Right hindlimb (tissue), 1 donor: ENCODE measurements at places on chromosomes 11 and 22.

DNA sequence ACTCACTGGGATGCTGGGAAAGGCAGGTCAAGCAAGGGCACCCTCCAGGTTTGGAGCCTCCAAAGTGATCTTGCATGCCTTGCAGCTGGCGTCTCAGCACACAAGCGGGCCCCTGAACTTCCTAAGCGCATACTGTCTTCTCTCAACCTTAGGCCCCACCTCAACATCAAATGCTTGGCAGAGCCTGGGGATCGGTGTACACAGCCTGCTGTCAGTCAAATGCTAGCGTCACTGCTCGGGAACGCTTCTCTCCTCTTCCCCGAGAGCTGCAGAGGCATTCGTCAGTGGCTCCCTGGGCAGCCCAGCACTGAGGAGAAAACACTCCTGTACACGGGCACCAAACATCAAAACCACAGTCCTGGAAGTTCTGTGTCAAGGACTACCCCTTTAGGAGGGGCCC is 124.9 kb downstream of the C11orf58 start:
- DNase-seq = peak; percentile 41

GRCh38 chr11:80362563-80363340 is 921.9 kb upstream of the TENM4 start:
- no peak for DNase-seq

- DNase-seq = no peak
Measured at GRCh38 chr11:97622795-97623194, 1233.0 kb downstream of the JRKL start.

DNA sequence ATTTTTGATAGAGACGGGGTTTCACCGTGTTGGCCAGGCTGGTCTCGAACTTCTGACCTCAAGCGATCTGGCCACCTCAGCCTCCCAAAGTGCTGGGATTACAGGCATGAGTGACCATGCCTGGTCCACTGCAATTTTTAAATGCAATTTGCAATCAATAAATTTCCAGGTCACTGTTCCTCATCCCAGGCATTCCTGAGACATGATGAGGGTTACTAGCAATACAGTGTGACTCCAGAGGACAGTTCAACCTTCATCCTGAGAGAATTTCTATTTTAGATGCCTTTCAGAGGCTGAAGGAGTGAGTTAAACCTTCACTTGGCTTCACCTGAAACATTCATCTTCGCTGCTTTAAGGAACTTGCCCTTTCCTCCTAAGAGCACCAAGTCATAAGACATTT is 9.7 kb upstream of the UBASH3B start:
- no peak for DNase-seq

GRCh38 chr11:119615882-119616196 is 113.2 kb downstream of the NECTIN1 start:
- no peak for DNase-seq

- no peak for DNase-seq
Measured at GRCh38 chr11:34381775-34382174, 24.0 kb upstream of the ABTB2 start.

- no peak for DNase-seq
Measured at GRCh38 chr22:27154717-27155116, 497.3 kb downstream of the MIAT start.

DNA sequence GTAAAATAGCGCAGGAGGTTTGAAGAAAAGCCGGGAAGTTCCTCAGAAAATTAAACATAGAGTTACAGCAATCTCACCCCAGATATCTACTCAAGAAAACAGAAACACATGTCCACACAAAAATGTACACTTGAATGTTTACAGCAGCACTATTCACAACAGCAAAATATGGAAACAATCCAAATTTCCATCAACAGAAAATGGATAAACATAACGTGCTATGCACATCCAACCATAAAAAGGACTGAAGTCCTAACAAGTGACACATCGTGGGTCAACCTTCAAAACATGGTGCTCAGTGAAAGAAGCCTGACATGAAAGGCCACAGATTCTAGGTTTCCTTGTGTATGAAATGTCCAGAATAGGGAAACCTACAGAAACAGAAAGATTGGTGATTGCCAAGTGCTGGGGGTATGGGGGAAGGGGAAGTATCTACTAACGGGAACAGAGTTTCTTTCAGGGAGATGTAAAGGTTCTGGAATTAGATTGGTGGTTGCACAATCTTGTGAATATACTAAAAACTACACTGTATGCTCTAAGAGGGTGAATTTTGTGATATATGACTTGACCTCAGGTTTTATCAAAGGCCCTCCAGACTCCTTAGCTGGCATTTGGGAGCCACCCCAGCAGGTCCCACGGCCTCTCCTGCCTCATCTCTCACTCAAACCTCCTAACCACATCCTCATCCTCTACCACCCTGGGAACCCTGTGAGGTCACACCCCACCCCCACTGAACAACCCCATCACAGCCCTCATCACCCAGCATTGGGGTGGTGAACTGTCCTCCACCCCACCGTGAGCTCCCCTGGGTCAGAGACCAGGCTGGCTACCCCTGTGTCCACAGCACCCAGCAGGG is 69.2 kb upstream of the PRR5 start:
- peak; percentile 24 for DNase-seq

DNA sequence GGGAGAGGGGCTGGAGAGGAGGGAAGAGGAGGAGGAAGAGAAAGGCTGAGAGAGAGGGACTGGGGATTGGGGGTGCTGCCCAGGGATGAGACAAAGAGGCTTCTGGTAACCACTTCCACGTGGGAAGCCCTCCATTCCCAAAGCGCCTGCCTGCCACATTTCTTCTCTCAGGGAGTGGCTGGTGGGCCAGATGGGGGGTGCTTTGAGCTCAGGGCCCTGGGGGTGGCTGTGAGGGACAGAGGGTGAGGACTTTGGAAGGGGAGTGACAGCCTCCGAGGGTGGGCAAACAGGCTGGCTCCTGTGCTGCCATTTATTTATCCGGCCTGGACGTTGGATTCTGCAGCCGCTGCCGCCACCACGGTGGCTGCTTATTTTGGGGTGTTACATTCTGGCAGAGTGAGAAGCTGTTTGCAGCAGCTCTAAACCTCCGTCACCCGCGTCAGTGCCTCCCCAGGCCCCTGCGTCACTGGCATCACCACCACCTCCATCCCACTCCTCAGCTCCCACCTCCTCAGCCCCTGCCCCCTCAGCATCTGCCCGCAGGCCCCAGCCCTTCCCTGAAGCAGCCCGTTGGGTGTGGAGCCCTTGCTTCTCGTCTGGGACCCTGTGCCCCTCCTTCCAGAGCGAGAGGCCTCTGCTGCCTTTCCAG is 1.6 kb downstream of the RTN4RL2 start:
- no peak for DNase-seq

- no peak for DNase-seq
Measured at GRCh38 chr11:1970956-1971355, 23.8 kb downstream of the MRPL23 start.

DNA sequence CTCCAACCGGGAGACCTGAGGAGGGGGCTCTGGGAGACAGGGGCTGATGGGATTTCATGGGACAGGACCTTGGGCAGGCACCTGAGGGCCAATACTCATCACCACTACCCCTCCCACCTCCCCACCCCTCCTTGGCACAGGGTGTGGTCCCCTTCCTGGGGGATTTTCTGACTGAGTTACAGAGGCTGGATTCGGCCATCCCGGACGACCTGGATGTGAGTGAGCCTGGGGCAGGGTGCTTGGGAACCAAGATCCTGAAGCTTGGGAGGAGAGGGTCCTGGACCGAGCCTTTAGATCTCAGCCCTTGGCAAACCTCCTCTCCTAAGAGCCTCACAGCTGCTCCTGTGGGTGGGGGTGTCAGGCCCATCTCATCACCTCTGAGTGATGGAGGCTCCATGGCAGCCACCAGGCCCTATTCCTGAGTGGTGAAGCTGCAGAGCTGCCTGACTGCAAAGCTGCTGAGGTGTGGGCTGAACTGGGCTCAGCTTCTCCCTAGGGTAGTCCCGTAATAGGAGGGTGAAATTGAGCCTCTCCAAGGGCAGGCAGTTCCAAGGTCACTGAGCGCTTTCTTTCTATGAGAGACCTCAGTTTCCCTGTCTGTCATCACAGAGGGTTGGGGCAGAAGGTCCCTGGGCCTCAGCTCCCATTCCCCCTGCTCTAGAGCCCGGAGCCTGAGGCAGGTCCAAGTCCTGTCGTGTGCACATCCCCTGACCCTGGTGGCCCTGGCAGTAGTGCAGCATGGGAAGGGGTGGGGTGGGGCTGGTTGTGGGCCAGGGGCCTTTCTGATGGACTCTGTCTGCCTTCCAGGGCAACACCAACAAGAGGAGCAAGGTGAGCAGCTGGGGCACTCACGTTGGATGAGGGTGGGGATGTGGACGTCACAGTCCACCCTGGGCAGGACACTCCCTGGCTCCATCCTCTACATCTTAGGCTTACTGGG is 6.5 kb downstream of the RGL4 start:
- DNase-seq = no peak

- peak; percentile 91 for DNase-seq
Measured at GRCh38 chr22:44701824-44702478, at the start of gene PRR5. Gene PRR5 (plus strand): TSS chr22:44702204. CDS start chr22:44702475, 271 bp downstream.

DNA sequence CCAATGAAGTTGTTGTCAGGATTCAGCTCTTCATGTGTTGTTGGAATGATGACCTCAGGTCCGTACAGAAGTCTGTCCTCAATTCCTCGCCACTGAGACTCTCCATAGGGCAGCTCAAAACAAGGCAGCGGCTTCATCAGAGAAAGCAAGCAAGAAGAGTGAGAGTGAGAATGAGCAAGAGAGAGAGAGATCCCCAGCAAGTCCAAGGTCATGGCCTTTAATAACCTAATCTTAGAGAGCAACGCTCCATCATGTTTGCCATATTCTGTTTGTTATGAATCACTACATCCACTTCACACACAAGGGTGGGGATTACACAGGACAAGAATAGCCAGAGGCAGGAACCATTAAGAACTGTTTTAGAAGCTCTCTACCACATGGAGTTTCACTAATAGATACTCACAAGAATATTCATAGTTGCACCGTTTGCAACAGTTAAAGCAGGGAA is 23.3 kb upstream of the MMP7 start:
- no peak for DNase-seq

DNA sequence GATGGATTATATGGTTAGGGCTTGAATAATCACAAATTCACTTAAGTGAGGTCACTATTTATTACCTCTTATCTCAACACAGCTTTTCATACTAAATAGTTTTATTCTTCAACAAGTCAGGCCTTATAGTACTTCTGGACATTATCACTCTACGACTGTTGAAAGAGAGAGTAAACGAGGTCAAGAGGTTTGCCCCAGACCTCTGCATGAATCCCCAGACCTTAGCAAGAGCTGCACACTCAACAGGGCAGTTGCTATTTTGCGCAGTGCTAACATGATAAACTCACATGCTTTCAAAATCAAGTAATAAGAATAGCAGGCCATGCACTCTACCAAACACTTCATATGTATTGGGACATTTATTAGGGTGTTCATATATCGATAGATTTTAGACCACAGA is 60.5 kb downstream of the DDI1 start:
- no peak for DNase-seq

GRCh38 chr11:126123686-126124085 is 61.0 kb upstream of the CDON start:
- DNase-seq = no peak

GRCh38 chr11:117790279-117790678 is 6.7 kb downstream of the DSCAML1 start:
- DNase-seq = no peak

DNA sequence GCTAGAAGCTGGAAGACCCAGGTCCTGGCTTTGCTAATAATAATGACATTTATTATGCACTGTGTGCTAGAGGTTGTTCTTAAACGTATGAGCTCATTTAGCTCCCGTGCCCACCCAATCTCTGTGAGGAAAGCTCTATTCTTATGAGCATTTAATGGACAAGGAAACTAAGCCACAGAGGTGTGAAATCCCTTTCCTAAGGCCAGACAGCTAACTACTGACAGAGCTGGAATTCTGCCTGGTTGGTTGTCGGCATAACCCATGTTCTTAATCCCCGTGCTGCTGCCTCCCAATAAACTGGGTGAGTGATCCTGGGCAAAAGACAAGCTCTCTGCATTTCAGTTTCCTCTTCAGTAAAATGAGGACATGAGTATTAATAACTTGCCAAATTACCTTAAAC is 49.4 kb downstream of the SNX19 start:
- DNase-seq = no peak

DNA sequence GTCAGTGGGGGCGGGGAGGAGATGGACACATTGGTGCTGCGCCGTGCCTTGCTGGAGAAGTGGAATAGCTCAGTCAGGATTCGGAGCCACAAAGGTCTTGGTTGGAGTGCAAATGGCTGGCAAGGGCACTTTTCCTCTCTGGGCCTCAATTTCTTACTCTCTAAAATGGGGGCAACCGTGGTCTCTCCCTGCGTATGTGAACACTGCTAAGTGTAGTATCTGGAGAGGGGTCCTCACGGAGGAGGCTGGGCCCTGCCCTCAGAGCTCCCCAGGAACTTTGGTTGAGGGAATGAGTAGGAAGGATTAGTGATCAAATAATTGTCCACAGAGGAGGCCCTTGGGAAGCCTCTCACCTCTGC is 521 bp downstream of the P2RY6 start:
- DNase-seq = no peak

GRCh38 chr11:70548976-70549375 is 150.6 kb downstream of the CTTN start:
- no peak for DNase-seq

DNA sequence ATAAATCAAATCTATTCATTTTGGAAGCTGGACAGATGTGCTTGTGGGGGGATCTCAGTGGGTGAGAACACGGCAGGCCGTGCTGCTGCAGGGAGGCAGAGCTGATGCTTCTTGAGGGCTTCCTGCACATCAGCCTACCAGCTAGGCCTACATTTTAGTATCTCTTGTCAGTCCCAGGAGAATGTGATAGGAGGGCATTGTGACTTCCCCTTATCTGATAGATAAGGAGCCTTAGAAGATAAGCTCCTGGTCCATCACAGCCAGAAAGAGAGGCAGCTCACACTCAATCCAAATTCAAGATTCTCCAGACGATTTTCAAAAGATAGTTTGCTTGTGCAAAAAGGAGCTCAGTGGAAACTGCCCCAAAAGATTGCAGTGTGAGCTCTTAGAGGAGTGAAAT is 89.0 kb downstream of the SHANK2 start:
- no peak for DNase-seq
